ENCODE measurements at places on chromosomes 11 and 22.

- DNase-seq: no peak
Observed at GRCh38 chr22:33260498-33260897, 202.3 kb upstream of the SYN3 start.

DNA sequence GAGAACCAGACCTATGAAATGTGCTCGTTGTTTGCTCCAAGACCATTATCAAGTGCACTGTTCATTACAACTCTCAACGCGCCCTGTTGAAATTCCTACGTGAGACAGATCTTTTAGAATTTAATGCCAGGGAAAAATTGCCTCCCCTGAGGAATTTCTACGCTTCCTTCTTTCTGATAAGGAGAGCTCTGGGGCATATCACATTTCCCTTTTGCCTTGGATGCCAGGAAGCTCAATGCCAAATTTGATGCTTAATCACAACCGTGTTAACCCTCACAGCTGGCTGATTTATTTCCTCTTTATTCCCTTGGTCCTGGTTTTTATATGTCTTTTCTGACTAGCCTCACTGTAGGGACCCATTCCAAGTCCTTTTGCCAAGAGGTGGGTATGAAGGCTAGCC lies 109.4 kb downstream of the MICAL2 start:
- DNase-seq: no peak

- DNase-seq: no peak
Observed at GRCh38 chr11:2771758-2772466, 72.1 kb upstream of the KCNQ1OT1 start.

GRCh38 chr22:43996170-43996980 lies 27.7 kb upstream of the PARVB start:
- peak; percentile 74 for DNase-seq

- no peak for DNase-seq
Observed at GRCh38 chr11:77647654-77648305, 10.2 kb upstream of the CLNS1A start.

DNA sequence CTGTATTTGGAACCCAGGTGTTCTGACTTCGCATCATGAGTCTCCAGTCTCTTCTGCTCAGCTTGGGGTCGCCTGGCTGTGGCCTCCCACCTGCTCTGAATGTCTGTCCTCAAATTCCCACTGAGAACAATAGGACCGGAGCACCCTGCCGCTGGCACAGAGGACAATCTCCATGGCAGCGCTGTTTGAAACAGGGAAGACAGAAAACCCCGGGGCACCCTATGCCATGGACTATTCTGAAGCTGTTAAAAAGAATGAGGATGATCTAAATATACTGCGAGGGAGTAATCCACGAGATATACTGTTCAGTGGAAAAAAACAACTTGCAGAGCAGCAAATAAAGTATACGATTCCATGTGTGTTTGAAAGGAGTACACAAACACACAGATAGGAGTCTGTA lies 415.6 kb upstream of the NARS2 start:
- DNase-seq: no peak

- DNase-seq: peak; percentile 74
Observed at GRCh38 chr22:22720201-22720723, 75.8 kb downstream of the GGTLC2 start.

- no peak for DNase-seq
Observed at GRCh38 chr22:24416095-24416494, 11.3 kb upstream of the ADORA2A start.

DNA sequence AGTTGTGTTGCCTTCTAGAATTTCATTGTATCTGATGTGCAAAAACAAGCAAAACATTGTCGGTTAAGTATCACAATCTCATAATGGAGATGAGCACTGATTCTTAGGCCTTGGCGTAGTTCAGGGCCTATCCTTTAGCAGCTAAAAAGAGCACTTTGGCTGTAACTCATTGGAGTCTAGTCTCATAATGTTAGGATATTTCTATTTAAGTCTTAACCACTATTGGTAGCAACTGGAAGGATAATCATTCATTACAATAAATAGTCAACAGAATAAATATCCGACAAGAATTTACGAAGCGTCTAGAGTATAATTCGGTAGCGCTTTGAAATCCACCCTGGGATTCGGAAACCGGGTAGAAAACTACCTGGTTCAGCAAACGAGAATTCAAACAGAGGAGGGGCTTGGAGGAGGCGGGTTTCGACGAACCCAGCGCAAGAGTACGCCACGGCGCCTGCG lies 461 bp upstream of the EED start:
- peak; percentile 93 for DNase-seq

DNA sequence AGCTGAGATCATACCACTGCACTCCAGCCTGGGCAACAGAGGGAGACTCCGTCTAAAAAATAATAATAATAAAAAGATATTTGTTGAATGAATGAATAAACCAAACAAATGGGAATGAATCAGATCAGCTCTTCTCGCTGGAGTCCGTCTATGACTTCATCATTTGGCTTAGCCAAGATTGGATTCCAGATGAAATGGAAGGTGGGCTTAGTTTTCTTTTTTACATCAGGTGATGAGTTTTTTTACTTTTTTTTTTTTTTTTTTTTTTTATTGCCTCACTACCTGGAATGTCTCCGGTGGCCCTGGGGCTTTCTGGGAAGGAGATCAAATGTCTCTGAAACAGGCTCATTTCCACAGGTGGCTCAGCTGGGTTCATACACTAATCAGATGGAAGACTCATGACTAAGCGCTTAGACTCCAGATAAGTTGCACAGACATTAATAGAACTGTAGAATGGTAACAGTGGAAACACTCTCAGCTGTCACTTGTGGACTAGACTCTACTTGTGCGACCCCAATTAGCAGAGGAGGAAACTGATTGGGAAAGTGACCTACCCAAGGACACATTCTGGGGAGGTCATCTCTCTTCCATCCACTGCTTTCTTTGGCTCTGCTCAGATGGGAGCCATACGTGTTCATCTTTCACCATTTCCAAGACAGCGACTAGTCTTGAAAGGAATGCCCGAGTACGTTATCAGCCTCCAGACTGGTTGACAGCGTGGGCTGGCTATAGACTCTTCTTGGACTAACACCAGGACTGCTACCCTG lies 20.5 kb upstream of the RBFOX2 start:
- no peak for DNase-seq

GRCh38 chr11:11408436-11409221 lies 55.6 kb upstream of the CSNK2A3 start:
- no peak for DNase-seq

GRCh38 chr11:26860091-26860780 lies 133.7 kb upstream of the FIBIN start:
- DNase-seq: no peak

GRCh38 chr11:59778122-59778521 lies 22.9 kb downstream of the STX3 start:
- DNase-seq: peak; percentile 15

GRCh38 chr11:14566331-14567063 lies 46.3 kb upstream of the PSMA1 start:
- no peak for DNase-seq

- peak; percentile 88 for DNase-seq
Observed at GRCh38 chr11:96188243-96189006, 154.6 kb downstream of the MAML2 start.

DNA sequence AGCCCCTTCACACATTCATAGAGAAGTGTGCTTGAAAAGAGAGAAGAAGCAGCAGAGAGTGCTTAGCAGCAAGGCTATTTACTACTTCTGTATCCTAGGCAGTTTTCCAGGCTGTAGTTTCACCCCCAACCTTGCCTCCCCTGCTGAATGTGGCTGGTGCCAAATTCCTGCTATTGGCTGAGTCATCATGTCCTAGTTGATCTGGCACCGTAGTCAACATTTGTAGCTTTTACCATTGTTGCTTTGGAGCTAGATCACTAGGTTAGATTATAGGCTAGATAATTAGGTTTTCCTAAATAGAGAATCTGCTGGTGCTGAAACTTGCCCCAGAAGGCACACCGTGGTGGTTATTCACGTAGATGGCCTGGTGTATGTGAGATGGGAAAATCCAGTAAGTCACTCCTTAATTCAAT lies 32.7 kb downstream of the ARHGAP42 start:
- DNase-seq: no peak

DNA sequence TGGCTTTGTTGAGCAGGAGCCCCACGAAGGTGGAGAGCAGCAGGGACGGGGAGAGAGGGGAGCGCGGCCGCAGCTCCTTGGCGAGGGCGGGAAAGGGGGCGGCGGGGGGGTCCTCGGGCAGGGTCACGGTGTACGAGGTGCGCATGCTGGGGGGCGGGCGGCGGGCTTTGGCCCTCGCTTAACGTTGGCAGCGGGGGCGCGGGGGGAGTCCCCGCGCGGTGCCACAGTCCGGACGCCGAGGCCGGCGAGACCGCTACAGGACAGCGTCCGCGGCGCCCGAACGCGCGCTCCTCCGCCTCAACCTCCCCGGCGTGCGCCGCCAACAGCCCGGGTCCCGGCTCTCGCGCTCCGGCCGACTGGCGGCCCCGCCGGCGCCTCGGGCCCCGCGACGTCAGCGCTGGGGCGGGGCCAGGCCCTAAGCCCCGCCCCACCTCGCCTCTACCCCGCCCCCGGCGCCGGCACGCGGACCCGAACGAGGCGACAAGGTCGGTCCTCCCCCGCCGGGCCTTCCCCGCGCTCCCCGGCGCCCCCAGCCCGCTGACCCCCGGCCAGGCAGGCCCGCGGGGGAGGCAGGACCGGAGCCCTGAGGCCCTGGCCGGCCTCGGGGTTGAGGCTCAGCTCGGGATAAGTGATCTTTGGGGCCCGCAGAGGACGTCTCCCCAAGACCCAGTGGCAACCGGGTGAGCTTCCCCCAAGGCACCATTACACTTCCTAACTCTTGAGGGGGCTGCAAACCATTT lies 17.5 kb downstream of the USP2 start:
- DNase-seq: peak; percentile 84

DNA sequence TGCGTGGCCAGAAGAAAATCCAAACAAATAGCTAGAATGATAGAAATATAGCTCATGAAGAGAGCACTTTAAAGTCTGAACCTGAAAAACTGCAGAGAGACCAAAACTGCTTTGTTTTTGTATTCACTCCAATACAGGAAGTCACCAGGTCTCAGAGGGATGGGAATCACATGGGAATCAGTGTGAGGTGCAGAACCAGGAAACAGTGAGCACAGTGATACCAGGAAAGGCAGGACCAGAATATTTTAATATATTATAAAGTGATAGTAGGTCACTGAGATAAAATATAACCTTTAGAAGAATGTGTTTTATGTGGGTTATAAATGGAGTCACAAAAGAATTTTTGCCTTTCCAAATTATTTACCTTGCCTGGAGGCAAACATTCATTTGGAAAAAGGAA lies 277.3 kb downstream of the CASP12 start:
- DNase-seq: no peak

DNA sequence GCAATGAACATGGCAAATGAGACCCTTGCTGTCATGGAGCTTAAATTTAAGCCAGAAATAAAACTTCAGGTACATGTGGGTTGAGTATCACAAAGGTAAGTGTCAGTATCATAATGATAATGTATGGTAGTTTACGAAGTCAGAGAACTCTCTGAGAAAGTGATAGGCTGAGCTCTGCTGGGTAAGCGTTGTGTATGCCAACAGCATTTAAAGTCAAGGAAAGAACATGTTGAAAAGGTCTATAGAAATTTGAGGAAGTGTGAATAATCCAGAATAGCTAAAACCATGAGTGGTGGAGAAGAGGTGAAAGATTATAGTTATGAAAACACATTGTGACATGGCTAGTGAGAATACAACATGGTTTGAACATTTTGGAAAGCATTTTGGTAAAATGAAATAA lies 17.4 kb upstream of the CTSC start:
- DNase-seq: peak; percentile 73

- DNase-seq: peak; percentile 38
Observed at GRCh38 chr11:102279641-102280170, 37.6 kb upstream of the BIRC3 start.
